ENCODE measurements at places on chromosomes 11 and 22.

- DNase-seq: no peak
Observed at GRCh38 chr11:78938971-78939370, 364.3 kb upstream of the NARS2 start.

DNA sequence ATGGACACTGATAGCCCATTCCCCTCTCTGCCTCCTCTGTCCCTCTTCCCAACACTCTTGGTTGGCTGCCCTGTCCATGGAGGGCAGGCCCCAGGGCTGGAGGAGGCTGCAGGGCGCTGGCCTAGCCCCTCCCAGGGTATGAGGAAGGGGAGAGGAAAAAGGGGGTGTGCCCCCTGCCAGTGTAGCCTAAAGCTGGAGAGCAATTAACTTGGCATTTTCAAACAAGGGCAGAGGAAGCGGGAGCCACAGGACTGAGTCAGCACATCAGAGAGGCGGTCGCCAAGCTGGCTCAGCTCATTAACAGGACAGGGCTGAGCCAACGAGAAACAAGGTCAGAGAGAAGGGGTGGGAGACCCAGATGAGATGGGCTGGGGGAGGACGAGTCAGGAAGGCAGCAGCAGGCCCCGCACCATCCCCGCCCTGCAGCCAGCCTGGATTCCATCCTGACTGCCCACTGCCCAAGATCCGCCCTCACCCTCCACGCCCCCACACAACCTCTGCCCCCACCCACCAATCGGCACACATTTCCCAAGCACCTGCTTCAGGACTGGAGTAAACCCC lies 76.3 kb downstream of the BUD13 start:
- DNase-seq: no peak

GRCh38 chr11:121550247-121551030 lies 97.7 kb upstream of the SORL1-AS1 start:
- no peak for DNase-seq

DNA sequence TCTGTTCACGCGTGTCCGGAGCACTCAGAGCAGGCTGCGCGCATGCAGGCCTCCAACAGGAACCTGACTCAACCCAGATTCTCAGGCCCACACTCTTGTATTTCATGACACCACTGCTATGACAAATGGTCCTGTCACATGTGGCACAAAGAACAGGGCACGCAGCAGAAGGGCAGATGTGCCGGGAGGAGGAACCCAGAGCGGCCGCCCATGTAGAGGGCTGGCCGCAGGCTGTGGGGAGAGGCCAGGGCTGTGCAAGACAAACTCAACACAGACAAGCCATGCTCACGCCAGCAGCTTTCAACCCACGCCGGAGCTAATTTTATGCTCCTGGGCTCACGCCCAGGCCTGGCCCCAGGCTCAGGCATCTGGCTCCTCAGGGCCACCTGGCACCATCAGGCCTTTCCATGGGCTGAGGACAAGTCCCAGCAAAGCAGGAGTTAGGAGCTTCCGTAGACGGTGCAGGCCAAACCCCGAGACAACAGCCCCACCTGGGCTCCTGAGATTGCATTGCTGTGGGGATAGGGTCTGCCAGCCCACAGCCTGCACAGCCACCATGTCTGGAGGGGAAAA lies 40.0 kb downstream of the DUSP8 start:
- no peak for DNase-seq

DNA sequence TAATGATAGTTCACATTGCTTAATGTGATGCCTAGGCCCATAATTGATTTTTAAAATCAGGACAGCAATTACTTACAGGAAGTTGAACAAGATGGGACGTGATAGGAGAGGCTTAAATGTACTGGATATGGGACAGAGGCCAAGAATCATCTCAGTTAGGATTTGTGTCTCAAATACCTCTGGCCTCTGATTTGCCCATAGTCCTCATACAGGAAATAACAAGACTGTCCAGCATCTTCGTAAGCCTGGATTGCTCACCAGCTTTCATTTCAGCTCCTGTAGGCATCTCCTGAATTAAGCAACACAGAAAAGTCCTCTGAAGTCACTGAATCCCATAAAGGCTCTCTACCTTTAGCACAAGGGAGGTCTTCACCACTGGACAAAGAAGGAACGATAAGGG lies at the start of gene MRGPRX3:
Gene MRGPRX3 (plus strand): TSS at position 231 of the 400 bp plus-strand sequence. CDS start 4,632 bp downstream, outside the sequence.
- DNase-seq: no peak

- no peak for DNase-seq
Observed at GRCh38 chr11:112292188-112292587, 31.5 kb upstream of the PLET1 start.

GRCh38 chr11:111097191-111097590 lies 148.3 kb upstream of the POU2AF2 start:
- no peak for DNase-seq

GRCh38 chr22:47995264-47995627 lies 1232.8 kb downstream of the TBC1D22A start:
- no peak for DNase-seq

DNA sequence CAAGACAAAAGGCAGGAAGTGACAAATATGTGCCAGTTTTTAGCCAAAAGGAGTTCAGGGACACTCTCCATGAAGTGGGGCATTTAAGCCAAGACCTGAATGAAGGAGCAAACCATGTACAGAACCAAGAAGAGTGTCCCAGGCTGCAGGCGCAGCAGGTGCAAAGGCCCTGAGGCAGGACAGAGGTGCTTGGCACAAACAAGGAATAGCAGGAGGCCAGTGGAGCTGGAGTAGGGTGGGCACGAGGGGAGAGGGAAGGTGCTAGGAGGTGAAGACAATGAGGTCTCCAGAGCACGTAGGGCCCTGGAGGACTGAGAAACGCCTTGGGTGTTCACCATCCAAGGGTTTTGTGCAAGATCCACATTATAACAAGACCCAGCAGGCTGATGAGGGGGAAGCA lies 474.1 kb downstream of the MN1 start:
- no peak for DNase-seq

DNA sequence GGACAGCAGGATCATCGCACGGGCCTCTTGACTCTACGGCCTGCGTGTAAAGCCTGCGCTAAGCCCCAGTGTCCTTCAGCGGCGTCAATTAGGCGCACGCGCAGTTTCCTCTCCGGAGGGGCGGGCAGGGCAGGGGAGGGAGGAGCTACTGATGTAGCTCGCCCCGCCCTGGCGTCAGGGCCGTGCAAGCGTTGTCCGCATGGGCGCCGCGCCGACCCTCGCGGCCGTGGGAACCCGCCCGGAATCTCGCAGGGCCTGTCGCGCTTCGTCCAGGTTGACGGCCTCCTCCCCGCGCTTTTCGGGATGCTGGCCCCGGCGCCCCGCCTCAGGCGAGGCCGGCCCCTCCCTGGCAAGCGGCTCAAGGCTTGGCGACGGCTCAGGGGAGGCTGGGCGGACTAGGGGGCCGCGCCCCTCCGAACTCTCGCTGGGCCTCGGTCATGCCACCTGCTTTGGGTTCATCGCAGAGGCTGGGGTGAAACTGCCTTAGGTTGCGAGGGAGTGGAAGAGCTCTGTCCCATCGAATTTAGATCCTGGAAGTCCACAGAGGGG lies 61.1 kb downstream of the ST3GAL4 start:
- peak; percentile 70 for DNase-seq

DNA sequence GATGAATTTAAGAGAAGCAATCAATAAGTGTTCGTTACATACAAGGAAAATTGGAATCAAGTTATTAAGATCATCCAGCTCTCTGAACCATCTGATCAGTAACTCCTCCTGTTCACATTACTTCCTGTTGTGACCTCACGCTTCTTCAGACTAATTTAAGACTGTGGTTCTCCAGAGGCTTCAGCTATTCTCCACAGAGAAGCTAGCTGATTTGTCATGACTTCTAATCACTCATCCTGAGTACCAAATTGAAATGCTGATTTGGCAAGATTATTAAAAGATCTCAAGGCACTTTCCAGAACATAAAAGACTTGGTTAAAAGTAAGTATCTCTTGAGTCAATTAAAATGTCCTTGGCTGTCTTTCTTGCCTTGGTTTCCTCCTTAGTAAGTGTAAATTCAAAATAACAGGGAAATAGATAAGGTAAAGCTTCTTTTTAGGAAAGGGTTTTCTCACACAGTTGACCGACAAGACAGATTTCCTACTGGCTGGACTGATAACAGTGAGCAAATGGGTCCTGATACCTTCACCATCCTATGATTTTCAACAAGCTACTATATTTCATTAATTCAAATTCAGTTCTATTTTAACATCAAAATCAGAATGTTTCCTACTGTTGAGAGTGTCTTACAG lies 38.5 kb downstream of the GAB2 start:
- no peak for DNase-seq

DNA sequence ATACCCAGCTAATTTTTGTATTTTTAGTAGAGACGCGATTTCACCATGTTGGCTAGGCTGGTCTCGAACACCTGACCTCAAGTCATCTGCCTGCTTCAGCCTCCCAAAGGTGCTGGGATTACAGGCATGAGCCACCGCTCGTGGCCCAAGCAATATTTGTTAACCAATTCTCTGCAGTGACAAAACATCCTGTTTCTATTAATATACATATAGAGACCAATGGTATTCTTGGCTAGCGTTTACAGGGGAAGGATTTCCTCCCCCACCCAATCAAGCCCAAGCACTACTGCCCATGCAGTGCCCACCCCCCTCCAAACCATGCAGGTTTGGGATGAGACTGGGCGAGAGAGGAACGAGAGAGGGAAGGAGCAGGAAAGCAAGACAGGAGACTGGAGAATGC lies 53.1 kb downstream of the APOL3 start:
- no peak for DNase-seq

- DNase-seq: no peak
Observed at GRCh38 chr11:115188188-115188897, 315.9 kb downstream of the CADM1 start.

GRCh38 chr22:49567899-49568750 lies 259.5 kb downstream of the BRD1 start:
- no peak for DNase-seq

DNA sequence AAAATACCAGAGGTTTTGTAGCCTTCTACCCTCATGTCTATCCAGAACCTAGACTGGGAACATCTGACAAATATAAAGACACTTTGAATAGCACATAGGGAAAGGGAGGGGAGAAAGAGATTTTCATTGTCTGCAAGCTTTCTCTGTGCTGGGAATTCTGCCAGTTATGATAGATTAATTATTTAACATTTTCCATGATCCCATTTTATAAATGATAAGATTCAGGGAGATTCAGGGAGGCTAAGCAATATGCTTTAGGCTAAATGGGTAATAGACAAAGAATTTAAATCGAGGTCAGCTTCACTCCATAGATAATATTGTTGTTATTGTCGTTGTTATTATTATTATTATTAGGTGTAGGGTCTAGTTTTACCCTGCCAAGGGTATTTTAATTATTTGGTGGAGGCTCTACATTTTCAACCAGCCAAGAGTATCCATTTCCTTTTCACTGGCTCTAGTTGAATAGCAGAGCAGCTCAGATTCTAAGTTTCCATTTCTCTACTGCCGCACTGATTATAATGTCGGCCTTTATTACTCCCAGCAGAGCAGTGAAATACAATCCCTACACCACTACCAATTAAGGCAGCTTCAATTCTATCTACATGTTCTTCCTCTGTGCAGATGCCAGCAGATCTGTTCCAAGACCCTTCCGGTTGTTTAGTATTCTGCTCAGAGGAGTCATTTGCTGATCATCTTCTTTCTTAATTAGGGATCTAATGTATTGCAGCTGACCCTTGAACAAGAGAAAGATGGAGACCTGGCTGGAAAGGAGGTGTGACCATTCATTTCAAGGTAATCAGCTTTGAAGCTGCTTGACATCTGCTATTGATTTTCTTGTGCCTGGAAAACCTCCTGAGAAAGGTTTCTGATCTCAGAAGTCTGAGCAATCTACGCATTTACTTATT lies 23.8 kb upstream of the SYN3 start:
- no peak for DNase-seq

DNA sequence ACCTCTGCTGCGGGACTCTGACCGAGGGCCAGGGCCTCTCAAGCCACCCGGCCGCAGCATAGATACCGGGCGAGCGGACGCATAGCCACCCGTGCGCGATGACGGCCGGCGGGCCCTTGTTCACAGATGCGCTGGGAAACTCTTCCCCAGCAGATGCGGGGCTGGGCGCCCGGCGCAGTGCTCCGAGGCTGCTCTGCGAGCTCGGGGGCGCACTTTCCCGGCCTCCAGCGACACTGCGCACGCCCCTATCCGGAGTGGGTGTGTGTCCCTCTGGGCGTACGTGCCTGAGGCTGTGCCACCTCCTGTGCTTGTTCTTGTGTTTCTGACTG lies 104.7 kb upstream of the E2F8 start:
- no peak for DNase-seq

GRCh38 chr11:1168256-1168655 lies 10.5 kb downstream of the MUC5AC start:
- no peak for DNase-seq

- DNase-seq: no peak
Observed at GRCh38 chr11:74822170-74822569, 73.5 kb downstream of the RNF169 start.

GRCh38 chr11:80281194-80281593 lies 840.4 kb upstream of the TENM4 start:
- DNase-seq: no peak

DNA sequence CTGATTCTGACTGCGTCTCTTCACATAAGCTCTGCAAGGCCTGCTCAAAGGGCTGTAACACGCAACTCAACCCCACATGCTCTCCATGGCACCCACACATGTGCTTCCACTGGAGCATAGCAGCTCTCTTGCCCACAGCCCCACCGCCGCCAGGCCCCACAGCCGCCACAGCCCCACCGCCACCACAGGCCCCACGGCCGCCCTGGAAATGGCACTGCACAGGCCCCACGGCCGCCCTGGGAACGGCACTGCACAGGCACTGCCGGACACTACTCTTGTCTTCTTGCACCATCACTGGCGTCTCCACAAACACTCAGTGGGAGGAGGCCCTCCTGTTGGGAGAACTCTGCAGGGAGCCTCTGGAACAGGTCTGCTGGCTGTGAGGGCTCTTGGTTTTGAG lies 8.6 kb downstream of the MOB2 start:
- DNase-seq: no peak

GRCh38 chr11:1293619-1294015 lies 15.8 kb downstream of the TOLLIP start:
- no peak for DNase-seq

All from stimulated activated CD4-positive, alpha-beta T cell treated with anti-CD3 and anti-CD28 coated beads, Interleukin-12 subunit alpha, Interleukin-12 subunit beta, amount 100 ng/mL, for 24 hours (primary cell).